ENCODE measurements at places on chromosomes 1 and 21. TPM values are rescaled to one million over a fixed set of nuclear protein-coding genes. Genes with fewer than 3 reads are reported as not detected.

The LCK gene
- 495 TPM for total RNA-seq

The KLF17 gene
- total RNA-seq: not detected

The PGLYRP4 gene
- not detected for total RNA-seq

The GPBP1L1 gene
- total RNA-seq: 124 TPM

The NSUN4 gene
- 22.3 TPM for total RNA-seq

The CHD5 gene
- 0.67 TPM for total RNA-seq

The ASPM gene
- 92.8 TPM for total RNA-seq

The CFHR3 gene
- total RNA-seq: not detected
